Stimulated activated CD8-positive, alpha-beta memory T cell treated with anti-CD3 and anti-CD28 coated beads, Interleukin-7, amount 100 ng/mL, for 4 hours (primary cell): ENCODE measurements at places on chromosomes 13 and 19.

DNA sequence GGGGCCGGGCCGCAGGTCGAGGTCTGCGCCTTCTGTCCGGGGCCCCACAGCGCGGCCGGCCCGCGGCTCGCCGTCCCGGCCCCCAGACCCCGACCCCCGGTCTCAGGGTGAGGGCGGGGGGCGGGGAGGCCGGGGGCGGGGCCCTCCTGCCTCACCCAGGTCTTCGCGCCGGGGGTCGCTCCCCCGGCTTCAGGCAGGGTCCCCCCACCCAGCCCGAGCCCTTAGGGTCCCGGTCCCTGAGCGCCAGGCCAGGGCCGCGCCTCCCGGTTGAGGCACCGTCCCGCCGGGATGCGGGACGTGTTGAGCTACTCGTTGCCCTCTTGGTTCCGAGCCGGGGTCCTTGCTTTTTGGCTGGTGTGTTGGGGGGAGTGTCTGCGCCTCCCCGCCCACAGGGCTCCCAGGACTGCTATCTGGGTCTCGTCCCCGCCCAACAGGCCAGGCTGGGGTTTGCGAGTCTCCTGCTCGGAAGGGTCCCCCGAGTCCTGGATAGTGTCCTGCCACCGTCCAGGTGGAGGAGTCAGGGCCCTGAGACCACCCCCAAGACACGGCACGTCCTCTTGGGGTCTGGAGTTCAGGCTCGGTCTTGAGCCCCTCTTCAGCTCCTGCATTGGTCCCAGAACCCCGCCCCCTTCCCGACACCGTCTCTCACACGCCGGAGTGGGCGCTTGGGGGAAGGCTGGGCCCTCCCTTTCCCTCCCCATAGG is 452 bp downstream of the PIAS4 start:
- DNase-seq = peak; percentile 13

GRCh38 chr13:52779103-52779502 is 39.5 kb upstream of the CNMD start:
- no peak for DNase-seq

GRCh38 chr19:31546205-31546960 is 197.1 kb upstream of the TSHZ3 start:
- no peak for DNase-seq

- no peak for DNase-seq
These were observed at the start of gene ACTL9 for GRCh38 chr19:8698433-8699063. ACTL9 (minus strand) TSS chr19:8698795; CDS start chr19:8698701, 94 bp downstream.

DNA sequence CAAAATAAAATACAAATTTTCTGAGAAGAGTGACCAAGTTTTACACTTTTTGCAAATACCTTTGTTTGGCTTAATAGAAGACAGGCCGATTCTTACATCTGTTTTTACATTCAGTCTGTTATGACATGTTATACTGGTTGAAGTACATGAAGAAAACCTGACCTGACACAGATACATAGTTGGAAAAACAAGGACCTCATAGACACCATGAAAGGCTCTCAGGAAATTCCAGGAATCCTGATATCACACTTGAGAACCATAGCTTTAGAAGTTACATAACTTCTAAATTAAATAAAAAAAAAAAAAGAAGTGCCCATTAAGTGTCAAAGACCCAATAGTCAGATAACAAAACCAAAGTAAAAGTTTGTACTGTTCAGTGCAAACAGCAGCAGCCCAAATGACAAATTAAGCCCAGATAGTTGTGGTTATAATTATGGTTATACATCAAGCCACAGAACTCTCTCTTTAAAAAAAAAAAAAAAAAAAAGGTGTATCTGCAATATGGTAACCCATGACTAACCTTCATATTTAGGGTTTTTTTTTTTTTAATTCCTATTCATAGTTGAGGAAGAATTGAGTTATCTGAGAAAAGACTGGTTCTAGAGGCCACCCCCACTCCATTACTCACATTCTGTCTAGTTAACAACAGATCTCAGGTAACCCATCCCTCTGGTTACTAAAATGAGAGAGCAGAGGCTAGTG is 19.8 kb downstream of the RBM26 start:
- DNase-seq = no peak

DNA sequence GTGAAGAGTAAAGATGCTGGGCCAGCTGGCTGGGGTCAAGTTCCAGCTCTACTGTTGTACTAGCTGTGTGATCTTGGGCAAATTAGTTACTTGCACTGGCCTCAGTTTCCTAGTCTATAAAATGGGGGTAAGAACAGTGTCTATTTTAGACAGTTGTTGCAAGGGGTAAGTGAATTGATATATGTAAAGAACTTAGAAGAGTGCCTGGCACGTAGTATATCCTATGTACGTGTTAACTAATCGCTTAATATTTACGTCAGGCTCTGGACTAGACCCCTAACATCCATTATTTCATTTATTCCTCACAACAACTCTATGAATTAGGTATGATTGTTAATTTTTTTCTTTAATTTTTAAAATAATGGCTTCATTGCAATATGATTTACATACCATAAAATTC is 3.7 kb upstream of the LCP1 start:
- no peak for DNase-seq

DNA sequence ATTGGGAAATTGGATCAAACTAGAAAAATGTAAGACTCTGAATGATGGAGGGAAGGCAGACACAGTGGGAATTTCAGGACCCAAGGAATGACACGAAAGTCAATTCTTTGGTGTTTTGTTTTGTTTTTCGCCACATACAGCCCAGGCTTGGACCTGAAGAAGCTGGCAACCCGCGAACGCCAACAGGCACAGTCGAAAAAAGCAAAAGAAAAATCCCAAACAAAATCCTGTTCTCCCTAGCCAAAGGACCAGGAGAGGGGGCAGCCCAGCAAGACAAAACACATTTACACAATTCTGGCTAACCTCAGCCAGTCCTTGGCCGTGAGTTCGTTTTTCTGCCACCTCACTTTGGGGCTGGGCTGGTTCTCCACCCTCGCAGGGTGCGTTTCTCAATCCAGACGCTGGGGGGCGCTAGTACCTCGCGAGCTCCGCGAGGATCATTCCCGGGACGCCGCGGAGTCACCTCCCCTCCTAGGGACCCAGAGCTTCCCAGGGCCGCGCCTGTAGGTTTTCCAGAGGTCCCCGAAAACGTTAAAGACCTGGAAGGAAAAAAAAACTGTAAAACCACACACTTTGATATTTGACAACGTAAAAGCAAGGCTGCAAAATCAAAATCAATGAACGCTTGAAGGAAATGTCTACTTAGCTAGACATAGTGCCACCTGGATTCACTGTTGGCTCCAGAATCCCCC is 34.9 kb upstream of the TPM4 start:
- DNase-seq = peak; percentile 59

DNA sequence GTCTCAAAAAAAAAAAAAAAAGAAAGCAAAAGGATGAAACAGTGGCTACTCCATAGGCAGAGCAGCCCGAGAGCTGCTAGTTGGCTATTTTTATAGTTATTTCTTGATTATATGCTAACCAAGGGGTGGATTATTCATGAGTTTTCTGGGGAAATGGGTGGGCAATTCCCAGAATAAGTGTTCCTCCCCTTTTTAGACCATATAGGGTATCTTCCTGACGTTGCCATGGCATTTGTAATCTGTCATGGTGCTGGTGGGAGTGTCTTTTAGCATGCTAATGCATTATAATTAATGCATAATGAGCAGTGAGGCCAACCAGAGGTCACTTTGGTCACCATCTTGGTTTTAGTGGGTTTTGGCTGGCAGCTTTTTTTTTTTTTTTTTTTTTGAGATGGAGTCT is 25.4 kb upstream of the OR10H1 start:
- no peak for DNase-seq

DNA sequence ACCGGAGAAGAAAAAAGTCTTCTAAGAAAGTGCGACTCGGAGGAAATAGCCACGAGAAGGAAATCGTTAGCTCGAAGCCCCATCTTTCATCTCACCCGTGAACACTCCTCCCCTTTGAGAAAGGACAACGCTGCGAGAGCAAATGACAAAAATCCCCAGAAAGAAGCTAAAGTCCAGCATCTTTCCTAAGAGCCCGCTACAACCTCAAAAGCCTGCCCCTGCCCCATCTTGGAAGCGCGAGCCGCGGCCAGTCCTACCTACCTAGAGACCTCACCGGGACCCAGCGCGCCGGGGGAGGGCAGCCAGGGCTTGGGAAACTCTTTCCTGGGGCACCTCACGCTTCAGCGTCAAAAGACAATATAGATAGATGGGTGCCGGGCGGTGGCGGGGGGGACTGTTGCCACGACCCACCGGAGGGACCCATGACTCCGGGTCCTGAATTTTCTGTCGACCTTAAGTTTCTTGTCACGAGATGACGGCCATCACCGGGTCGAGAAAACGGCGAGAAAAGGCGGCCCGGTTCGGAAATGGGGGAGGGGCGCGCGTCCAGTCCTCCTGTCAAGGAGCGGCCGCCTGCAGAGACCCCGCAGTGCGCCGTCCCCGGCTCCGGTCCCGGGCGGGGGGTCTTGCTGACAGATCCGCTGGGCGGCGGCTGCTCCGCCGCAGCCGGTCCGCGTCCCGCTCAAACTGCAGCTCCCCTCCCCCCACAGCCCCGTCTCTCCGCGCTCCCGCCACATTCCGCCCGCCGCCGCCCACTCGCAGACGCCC is 65.9 kb downstream of the KCNRG start:
- peak; percentile 36 for DNase-seq

DNA sequence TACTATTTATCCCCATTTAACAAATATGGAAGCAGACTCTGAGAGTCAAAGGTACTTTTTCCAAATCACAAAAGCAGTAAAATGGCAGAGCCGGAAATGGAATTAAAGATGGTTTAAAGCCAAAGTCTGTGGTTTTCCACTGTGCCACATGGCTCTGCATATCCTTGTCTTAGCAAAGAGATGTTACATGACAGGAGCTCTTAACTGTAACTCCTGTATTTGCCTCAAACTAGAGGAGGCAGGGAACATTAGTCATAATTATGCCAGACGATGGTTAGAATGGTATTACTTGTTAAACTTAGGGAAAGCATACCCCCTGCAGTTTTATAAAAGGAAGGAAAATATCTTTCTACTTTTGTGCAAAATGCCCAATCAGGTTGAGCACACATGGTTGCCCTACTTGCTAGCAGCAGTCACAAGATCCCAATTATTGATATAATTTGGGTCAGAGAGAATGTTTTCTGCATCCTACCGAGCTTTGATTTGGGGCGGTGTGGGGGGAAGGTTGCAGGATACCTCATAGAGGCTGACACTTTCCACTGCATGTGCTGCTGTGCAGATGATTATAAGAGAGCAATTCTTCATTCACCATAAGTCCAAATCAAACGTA is 42.0 kb upstream of the MAB21L1 start:
- no peak for DNase-seq

DNA sequence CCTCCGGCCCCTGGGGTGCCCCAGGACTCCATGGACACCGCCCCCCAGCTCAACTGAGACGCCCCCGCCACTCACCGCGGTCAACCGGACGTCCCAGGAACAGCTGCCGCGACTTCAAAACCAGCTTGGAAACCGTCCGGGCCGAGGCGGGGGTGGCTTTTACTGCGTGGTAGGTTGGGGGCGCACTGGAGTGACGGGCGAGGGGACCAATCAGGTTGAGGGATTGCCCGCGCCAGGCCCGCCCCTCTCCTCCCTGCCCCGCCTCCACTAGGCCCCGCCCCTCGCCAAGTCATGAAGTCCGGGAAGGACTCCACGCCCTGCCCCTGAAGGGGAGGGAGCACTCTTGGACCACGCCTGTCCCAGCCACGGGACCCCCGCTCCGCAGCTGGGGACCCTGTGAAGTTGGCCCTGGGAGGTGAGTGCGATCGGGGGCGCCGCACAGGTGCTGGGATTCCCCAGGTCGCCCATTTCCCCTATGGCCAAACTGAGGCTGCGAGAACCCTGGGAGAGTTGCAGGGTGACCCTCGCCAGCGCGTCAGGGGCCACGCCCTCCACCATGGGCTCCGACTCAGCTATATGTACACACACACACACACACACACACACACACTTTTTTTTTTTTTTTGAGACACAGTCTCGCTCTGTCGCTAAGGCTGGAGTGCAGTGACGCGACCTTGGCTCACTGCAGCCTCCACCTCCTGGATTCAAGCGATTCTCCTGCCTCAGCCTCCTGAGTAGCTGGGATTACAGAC is at the start of gene PLIN3:
Gene PLIN3 (minus strand): TSS at position 134 of the 752 bp plus-strand sequence. CDS start 6,273 bp downstream, outside the sequence.
- DNase-seq = peak; percentile 82

- no peak for DNase-seq
These were observed 22.9 kb upstream of the CFAP97D2 start for GRCh38 chr13:114155926-114156883.

GRCh38 chr13:106700439-106700838 is 132.5 kb upstream of the ARGLU1 start:
- no peak for DNase-seq

DNA sequence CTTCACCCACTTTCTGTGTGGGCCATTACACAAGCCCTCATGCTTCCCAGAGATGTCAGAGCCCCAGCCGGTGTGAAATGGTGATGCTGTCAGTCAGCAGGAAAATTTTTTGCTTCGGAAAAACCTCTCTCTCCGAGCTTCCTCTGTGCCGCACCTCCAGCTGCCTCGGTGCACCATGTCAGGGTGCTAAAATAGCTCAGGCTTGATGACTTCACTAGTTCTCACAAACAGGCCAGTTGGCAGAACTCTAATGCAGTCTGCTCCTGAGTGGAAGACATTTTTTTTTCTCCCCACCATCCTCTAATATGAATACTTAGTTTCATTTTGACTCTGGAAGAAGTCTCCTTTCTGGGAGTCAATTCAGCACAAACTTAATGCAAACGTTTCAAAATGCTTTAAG is 71.3 kb downstream of the KLF12 start:
- no peak for DNase-seq
